Activated CD4-positive, alpha-beta T cell treated with anti-CD3 and anti-CD28 coated beads, Interleukin-2, amount 50 U/mL, for 24 hours (primary cell): ENCODE measurements at places on chromosomes 1 and 21.

DNA sequence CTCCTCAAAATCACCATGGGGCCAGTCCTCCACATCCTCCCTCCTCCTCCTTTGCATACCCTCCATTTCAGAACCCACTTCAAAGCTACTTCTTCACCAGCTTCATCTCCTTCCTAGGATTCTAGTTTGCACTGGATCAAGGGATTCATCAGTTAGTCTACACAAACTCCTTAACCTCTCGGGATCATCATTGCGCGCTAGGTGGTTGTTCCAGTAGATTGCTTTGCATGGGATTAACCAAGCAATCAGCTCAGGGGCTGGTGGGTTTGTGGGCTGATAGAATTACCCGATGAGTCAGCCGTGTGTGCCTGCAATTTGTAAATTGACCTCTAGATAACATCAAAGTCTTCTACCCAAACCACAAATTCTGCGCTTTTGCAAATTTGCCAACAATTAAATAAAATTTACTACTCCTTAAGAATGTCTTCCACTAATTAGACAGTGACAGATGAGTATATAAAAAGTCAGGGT, 7.7 kb downstream of the KANK4 start:
- DNase-seq, result no peak

GRCh38 chr1:59971464-59971911, 44.9 kb upstream of the CYP2J2 start:
- DNase-seq, result no peak

- no peak for DNase-seq
Measured at GRCh38 chr1:187621951-187622350, 793.2 kb downstream of the PLA2G4A start.

DNA sequence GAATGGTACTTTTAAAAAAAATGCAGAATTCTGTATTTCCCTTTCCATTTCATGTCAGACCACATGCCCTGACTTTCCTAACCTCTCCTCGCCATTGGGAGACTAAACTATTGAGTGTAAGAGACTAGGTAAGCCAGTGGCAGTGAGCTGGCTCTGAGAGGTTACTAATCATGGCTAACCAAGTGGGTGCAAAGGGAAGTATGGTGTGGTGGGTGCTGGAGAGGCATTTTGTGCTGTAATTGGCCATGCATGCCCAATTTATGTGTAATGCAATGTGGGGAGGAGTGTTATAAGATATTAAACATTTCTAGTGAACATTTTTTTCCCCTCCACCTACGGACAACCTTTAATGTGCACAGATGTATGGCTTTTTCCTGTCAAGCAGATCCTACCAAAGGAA, 190.1 kb downstream of the LMO4 start:
- no peak for DNase-seq

- DNase-seq, result no peak
Measured at GRCh38 chr1:7826363-7826762, 26.5 kb downstream of the UTS2 start.

DNA sequence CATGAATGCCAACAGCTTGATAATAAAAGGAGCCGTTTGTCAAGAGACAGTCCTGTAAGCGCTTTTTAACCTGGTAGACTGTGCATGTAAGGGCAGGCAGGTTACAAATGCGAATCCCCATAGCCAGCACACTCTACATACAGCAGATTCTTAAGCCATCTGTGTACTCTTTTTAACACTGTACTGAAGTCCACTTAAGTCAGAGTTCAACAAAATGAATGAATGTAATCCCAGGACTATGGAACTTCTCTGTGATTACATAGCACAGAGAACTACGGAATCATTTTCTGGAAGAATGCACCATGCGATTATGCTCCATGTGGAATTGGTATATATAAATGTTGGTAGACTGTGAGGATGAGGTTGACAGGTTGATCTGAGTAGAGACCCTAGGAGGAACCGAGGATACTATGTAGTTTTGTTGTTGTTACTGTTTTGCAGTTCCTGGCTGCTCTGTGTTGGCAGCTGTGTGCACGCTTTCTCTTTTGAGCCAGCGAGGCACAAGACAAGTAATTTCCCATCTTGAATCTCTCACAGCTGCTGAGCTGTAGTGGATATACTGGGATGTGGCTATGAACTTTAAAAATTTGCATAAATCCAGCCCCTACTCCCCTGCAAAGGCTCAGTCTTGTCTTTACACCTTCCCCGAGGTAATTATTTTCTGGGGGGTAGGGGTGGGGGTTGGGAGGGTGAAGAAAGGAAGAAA, 21.9 kb downstream of the LRRC8D start:
- no peak for DNase-seq

DNA sequence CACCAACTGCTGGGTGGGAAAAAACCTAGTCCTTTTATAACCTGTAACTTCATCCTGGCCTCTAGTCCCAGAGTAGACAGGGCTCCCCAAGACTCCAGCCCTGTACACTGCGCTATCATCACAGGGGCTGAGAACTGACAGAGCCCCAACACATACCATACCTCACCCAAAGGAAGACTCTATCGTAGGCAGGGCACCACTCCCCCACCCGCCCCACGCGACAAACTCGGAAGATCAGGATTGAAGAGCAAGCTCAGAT, 15.8 kb downstream of the INPP5B start:
- DNase-seq, result no peak

DNA sequence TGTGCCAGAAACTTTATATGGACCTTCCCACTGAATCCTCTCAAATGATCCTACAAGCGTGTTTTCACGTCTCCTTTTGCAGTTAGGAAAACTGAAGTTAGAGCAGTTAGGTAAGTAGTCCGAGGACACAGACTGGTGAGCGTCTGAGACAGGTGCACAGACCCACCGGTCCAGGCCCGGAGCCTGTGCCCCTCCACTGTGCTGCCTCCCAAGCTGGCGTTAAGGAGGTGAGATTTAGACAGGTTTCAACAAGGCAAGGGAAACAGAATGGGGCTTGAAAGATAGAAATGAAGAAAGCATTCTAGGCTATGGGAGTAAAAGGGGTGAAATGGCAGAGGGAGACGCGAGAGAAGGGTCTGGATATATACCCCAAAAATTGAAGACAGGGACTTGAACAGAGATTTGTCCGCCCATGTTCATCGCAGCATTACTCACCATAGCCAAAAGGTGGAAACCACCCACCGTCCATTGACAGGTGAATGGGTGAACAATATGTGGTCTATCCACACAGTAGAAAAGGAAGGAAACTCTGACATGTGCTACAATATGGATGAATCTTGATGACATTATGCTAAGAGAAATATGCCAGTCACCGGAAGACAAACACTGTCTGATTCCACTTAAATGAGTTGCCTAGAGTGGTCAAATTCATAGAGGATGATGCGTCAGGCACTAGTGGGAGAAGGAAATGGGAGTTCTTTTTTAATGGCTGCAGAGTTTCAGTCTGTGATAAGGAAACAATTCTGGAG, 15.7 kb upstream of the PKP1 start:
- DNase-seq, result no peak

DNA sequence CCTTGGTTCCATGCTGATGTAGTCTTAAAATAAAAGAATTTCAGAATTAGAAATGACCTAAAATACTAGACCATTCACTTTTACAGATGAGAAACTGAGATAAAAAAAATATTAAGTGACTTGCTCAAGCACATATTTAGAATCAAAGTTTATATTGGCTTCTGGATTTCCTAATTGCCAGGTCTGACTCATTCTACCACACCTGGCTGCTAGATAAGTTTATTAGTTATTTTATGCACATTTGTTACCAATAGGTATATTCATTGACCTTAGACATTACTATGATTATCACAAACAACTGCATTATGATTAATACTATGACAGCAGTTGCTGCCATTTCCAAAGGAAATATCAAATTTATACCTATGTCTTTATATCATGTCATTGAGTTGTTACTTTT, 497.5 kb downstream of the RWDD3 start:
- DNase-seq, result no peak

DNA sequence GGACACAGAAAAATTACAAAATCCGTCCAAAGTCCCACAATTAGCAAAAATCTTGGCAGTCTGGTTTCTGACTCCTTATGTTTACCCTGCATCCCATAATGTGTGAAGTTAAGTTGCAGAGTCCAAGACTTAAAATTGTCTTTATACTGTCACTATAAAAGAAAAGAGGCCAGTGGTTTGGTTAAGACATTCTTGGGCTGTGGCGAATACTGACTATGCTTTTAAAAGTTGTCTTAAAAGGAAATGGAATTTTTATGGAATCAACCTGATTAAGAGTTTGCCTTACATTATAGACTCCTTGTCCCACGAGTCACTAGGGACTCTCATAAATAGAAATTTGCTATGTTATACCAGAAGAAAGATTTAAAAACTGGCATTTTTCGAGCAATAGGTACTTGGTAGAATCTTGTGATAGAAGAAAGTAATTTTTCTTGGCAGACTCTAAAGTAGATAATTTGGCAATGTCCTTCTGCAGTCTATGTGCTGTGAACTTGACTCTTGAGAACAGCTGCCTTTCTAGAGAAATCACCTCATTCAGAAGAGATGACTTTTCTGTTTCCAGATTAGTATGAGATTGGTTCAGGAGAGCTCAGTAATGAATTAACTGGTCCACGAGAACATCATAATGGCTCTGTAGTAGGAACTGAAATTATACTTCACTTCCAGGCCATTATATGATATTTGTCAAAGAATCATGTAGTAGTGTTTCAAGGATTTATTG, 31.8 kb downstream of the NTNG1 start:
- no peak for DNase-seq

GRCh38 chr1:176791906-176792305, 328.9 kb downstream of the PAPPA2 start:
- no peak for DNase-seq
